GM12865 (cell line): ENCODE measurements at places on chromosomes 12 and 14.
A peak's percentile ranks its signal among the peaks of the same experiment; 100 is the strongest.

DNA sequence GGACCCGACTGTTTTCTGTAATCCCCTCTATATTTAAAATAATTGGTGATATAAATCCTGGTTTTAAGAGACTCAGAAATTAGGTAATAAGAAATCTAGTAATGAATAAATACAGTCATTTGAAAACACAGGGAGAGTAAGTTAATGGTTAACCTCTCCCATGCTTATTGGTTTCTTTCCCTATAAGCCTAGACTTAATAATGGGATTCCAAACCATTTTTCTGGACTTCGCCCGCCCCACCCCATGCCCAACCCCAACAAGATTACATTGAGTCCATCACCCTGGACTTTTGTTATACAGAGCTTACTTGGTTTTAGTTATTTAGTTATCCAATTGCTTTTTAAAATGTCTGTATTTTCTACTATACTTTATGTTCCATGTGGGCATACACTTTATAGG lies 98.7 kb downstream of the WIF1 start:
- no peak for DNase-seq

- DNase-seq, result no peak
Measured at GRCh38 chr12:45928309-45928708, 62.1 kb downstream of the SCAF11 start.

DNA sequence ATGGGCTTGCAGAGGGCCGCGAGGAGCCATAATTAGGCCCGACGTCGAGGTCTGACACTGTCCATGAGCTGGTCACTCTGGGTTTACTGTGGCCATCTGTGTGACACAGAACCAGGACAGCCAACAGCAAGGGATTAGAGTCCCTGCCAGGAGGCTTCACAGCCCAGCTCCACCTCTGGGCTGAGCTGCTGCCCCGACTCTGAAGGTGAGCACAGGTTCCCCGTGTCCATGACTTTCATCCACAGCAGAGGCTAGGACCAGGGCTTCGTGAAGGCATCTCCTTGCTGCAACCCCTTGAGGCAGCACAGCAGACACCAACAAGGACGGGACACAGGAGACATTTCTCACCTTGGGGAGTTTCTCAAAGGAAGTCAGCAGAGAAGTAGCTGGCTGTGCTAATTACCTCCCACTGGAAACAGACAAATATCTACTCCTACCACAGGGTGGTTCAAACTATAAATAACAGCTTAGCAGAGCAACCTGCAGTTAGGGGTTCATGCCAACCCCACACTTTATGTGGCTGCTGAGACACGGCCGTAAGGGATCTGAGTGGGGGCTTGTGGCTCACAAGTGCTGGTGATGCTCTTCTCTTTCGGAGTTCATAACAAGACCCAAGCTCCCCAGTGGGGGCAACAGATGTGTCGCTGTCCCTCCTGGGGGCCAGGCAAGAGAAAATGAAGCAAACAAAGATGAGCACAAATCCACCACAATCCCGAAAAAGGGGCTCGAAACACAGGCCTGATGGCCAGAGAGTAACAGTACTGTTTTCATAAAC lies 29.2 kb downstream of the ZFYVE21 start:
- no peak for DNase-seq

DNA sequence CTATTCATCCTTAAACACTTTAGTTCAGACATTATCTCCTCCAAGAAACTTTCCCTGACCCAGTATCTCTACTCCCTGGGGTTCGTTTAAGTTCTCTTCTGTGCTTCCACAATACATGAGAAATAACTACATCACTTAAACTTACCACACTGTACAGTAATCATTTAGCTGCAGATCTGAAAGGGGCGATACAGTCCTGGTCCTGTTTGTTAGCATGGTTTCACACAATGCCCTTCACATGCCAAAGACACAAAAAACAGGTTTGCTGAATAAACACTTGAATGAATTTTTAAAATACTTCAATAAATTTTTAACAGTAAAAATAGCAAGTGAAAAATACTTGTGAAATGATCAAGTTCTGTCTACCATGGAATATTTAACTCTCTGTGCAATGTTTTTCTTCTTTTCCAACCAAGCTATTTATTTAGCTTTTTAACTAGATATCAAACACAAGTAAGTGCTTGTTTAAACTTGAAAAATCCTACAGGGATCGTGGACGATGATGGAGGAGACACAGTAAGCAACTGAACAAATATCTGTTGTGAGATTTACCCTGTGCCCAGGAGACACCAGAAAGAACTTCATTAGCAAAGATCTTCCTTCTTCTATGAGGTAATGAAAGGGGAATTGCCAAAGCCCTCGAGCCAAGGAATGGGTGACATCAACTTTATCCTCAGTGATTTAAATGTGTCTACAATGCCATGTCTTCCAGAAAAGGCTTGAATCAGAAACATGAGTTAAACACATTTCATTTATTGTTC lies 255.6 kb upstream of the GRIP1 start:
- no peak for DNase-seq

- DNase-seq, result peak; percentile 15
Measured at GRCh38 chr12:108129017-108129812, at the start of gene WSCD2. WSCD2 (plus strand) TSS chr12:108129288; CDS start chr12:108195833, 66,545 bp downstream.
